ENCODE measurements at places on chromosomes 16 and 17. TPM values are rescaled to one million over a fixed set of nuclear protein-coding genes. Genes with fewer than 3 reads are reported as not detected.

The SHPK gene
- total RNA-seq, result 6.8 TPM

DNA sequence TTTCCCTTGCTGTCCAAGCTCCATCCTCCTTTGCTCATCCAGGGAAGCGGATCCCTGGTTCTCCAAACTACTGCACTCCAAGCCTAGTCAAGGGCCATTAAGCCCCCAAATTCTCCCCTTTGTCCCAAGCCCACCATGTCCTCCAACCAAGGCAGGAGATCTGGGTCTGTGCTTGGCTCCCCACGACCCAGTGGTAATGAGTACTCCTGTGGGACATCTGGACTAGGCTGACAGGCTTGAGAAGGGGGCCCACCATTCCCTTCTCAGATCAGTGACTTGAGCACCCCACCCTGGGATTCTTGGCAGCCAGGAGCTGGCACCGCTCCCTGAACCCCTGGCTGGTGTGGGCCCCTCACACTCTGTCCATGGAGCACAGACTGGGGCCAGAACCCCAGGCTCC, 17.1 kb downstream of the OSBPL7 start:
- peaks cover 27% of the 10 kb centered on the region for H3K27me3 ChIP-seq
- H3K27ac ChIP-seq, result no peak overlapping the region
- no peaks in the 10 kb centered on the region for H3K4me1 ChIP-seq
- H3K36me3 ChIP-seq, result peaks cover 5% of the 10 kb centered on the region

GRCh38 chr17:37527249-37527851, 37.7 kb downstream of the DUSP14 start:
- peak; percentile 32 for DNase-seq
- no peak overlapping the region for H3K27ac ChIP-seq
- H3K27me3 ChIP-seq, result no peaks in the 10 kb centered on the region
- no peaks in the 10 kb centered on the region for H3K4me1 ChIP-seq
- H3K4me3 ChIP-seq, result no peak overlapping the region

DNA sequence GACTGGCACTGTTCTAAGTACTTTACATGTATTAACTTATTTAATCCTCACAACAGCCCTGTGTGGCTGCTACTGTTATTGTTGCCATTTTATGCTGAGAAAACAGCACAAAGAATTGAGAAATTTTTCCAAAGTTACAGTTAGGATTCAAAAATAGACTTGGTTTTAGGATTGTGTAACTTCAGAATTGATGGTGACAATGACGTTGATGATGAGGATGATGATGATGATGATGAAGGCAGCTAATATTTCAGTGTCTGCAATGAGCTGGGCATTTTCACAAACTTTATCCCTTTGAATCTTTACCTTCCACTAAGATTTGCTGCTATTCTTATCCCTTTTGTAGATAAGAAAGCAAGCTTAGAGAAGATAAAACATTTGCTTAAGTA, 22.1 kb downstream of the PRKCB start:
- H3K27me3 ChIP-seq, result peaks cover 2% of the 10 kb centered on the region
- no peaks in the 10 kb centered on the region for H3K36me3 ChIP-seq
- H3K4me1 ChIP-seq, result no peaks in the 10 kb centered on the region
- H3K27ac ChIP-seq, result no peak overlapping the region
- DNase-seq, result no peak

DNA sequence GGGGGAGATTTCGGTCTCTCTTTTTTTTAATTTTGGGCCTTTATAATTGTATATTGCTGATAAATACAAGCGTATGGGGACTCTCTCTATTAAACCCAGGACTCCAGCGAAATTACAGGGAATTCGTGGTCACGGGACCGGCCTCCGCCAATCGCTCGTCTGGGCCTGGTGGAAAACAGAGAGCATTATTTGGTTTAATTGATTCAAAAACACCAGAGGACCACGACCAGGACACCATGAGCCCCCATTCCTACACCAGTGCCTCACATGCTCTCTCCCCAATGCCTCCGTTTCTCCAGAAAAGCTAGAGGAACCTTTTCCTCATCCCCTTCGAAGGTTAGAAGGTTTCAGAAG, at the start of gene HOXB2:
TSS of gene HOXB2 (minus strand) at position 88 of the 354 bp plus-strand sequence. CDS start 198 bp downstream, outside the sequence.
- H3K4me3 ChIP-seq, result peak within 1 kb of the TSS; percentile 84
- peaks cover 37% of the 10 kb centered on the region for H3K4me1 ChIP-seq
- no peak for DNase-seq
- H3K27me3 ChIP-seq, result peaks cover 39% of the 10 kb centered on the region

DNA sequence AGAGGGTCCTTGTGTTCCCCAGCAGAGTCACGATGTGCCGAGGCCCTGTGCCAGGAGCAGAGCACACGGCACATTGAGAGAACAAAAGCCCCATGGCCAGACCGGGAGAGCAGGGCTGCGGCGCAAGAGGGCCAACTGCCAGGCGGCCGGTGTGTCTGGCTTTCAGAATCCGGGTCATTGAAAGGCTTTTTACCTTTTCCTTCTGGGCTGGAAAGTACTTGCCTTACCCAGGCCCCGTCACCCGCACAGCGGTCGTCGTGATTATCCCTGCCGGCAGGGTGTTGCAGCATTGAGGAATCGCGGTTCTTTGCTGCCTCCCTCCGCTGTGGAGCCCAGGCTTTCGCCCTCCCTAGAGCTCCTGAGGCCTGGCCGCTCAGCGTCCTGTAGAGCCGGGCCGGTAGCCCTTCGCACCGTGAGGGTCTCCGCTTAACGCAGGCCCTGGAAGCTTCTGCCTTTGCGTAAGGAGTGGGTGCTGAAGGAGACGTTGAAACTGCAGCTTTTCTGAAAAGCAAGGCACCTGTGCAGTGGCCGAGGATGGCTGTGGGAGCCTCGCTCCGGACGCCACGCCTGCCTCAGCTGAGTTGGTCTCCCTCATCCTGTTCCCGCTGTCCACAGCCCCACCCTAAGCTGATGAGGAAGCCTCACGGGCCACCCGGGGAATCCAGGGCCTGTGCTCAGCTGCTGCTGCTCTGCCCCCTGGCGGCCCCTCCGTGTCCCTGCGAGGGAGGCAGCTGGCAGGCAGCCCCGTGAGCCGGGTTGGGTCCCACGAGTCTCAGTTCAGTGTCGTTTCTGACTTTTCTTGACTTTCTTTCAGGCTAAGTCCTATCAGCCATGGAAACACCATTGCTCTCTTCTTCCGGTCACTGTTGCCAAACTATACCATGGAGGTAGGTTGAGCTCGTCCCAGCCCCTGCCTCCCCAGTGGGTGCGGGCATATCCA, 8.6 kb upstream of the MC1R start:
- no peak overlapping the region for H3K27ac ChIP-seq
- no peaks in the 10 kb centered on the region for H3K27me3 ChIP-seq
- H3K36me3 ChIP-seq, result peaks cover 12% of the 10 kb centered on the region
- peaks cover 12% of the 10 kb centered on the region for H3K4me1 ChIP-seq
- DNase-seq, result peak; percentile 60
- no peak overlapping the region for H3K4me3 ChIP-seq

GRCh38 chr16:69607674-69608073, 41.9 kb downstream of the NFAT5 start:
- no peaks in the 10 kb centered on the region for H3K4me1 ChIP-seq
- H3K4me3 ChIP-seq, result no peak overlapping the region
- no peak overlapping the region for H3K27ac ChIP-seq
- H3K36me3 ChIP-seq, result no peaks in the 10 kb centered on the region

GRCh38 chr16:89357055-89357816, 133.1 kb downstream of the ANKRD11 start:
- peaks cover 23% of the 10 kb centered on the region for H3K4me1 ChIP-seq
- H3K4me3 ChIP-seq, result no peak overlapping the region
- no peak for DNase-seq

DNA sequence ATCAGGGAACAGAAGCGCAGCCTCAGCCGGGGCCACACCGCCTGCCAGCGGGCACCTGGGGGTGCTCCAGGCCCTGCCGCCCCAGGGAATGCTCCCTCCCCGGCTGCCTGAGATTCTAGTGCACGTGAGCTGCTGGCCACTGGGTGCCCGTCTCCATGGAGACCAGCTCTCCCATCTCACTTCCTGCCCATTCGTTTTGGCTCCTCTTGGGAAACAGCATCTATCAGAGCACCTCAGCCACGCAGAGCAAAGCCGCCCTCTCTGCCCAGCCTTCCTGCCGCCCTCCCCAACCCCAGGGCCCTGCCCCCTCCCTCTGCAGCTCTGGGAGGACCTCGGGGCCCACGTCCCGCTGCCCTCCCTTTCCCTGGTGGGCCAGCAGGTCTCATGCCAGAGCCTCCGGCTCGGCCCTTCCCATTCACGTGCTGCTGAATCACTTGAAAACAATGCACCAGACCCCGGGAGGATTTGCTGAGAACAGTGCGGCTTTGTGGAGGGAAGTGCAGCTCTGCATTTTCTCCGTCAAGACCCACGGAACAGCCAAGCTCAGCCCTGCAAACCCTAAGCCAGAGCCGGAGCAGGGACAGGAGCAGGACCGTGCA, 19.4 kb downstream of the CEP295NL start:
- DNase-seq, result peak; percentile 93
- peak overlapping the region; percentile 41 for H3K4me3 ChIP-seq
- no peaks in the 10 kb centered on the region for H3K36me3 ChIP-seq
- no peaks in the 10 kb centered on the region for H3K27me3 ChIP-seq
- H3K4me1 ChIP-seq, result peaks cover 52% of the 10 kb centered on the region

GRCh38 chr17:72318131-72318530, 197.3 kb downstream of the SOX9 start:
- H3K27me3 ChIP-seq, result peaks cover 5% of the 10 kb centered on the region
- H3K36me3 ChIP-seq, result no peaks in the 10 kb centered on the region
- no peak for DNase-seq
- no peak overlapping the region for H3K4me3 ChIP-seq
- no peak overlapping the region for H3K27ac ChIP-seq

The SOX9 gene
- total RNA-seq, result 33.8 TPM

DNA sequence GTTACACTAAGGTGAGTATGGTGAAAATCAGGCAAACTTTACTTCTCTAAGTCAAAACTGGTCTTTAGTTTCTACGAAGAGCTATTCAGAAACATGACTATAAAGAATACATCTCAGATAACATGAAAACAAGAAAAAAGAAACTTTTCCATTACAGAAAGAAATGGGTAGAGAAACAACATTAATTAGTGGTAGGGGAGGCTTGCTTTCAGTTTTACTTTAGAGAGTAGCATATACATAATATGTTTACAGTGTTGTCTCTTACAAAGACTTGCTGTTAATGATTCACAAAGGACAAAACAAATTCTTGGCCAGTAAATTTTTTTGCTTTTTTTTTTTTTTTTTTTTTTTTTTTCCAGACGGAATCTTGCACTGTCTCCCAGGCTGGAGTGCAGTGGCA, 34.2 kb downstream of the CRLF3 start:
- H3K4me3 ChIP-seq, result no peak overlapping the region
- DNase-seq, result no peak
- no peak overlapping the region for H3K27ac ChIP-seq
- H3K4me1 ChIP-seq, result peaks cover 5% of the 10 kb centered on the region

GRCh38 chr16:3131755-3132377, 3.0 kb upstream of the ZNF213 start:
- H3K4me3 ChIP-seq, result no peak overlapping the region
- no peak overlapping the region for H3K27ac ChIP-seq
- no peaks in the 10 kb centered on the region for H3K27me3 ChIP-seq

DNA sequence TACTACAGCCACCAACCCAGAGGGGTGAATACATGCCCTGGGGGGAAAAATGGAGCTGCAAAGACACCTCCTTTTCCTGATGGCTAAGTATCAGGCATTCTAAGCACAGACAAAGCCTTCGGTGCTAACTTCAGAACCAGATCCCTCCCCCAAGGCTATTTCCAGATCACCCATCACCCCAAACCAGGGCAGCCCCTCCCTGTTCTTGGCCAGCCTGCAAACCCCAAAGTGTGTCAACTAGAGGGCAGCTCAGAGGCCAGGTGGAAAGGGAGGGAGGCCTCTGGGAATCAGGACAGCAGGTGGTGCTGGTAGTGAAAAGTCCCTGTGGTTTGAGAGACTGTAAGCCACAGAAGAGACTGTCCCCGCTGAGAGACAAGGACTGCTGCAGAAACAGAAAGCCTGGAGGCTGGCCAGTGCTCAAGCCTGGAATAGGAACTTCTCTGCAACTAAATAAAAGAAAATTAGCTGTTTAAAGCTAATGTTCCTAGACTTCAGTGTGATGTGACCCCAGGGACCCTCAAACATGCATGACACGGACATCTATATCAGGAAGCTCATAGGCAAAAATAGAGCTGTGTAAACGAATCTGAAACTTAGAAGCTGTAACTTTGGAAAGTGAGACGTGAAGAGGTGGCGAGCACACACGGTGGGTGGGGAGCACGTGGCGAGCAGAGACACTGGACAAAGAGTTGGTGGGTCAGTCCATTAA, 9.1 kb downstream of the TUBG1 start:
- no peaks in the 10 kb centered on the region for H3K4me1 ChIP-seq
- H3K36me3 ChIP-seq, result peaks cover 14% of the 10 kb centered on the region
- H3K27me3 ChIP-seq, result no peaks in the 10 kb centered on the region
- DNase-seq, result no peak
- H3K4me3 ChIP-seq, result no peak overlapping the region

GRCh38 chr17:40479754-40480480, 21.5 kb downstream of the TNS4 start:
- no peak overlapping the region for H3K4me3 ChIP-seq
- H3K27ac ChIP-seq, result no peak overlapping the region
- H3K27me3 ChIP-seq, result no peaks in the 10 kb centered on the region
- peaks cover 9% of the 10 kb centered on the region for H3K4me1 ChIP-seq
- no peak for DNase-seq
- H3K36me3 ChIP-seq, result no peaks in the 10 kb centered on the region

The NOL3 gene
- total RNA-seq, result 9.5 TPM

DNA sequence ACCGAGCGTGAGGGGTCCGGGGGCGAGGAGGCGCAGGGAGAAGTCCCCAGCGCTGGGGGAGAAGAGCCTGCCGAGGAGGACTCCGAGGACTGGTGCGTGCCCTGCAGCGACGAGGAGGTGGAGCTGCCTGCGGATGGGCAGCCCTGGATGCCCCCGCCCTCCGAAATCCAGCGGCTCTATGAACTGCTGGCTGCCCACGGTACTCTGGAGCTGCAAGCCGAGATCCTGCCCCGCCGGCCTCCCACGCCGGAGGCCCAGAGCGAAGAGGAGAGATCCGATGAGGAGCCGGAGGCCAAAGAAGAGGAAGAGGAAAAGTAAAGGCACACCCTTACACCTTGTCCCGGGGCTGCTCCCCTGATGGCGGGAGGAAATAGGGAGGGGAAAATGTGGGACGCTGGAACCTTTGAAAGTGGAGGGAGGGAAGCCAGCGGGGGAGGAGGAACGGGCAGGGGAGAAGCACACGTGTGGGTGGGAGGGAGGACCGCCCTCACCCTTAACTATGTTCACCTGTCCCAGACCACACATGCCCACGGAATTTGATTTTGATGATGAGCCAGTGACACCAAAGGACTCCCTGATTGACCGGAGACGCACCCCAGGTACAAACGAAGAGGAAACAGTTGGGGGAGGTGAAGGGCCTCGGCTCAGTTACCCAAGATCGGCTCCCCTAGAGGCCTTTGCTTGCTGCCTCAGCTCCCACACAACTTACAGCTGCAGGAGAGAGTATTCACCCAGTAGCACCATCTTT, 916 bp downstream of the PAGR1 start:
- DNase-seq, result no peak
- peaks cover 29% of the 10 kb centered on the region for H3K4me1 ChIP-seq
- peak overlapping the region; percentile 85 for H3K27ac ChIP-seq
- peak overlapping the region; percentile 79 for H3K4me3 ChIP-seq

Measured in astrocyte (in vitro differentiated cells and primary cell).